ENCODE measurements at places on chromosomes 2 and 18. TPM values are rescaled to one million over a fixed set of nuclear protein-coding genes. Genes with fewer than 3 reads are reported as not detected.

CIB4 gene
- not detected for total RNA-seq

GRCh38 chr2:8669157-8669817, 12.6 kb upstream of the ID2 start:
- H3K27me3 ChIP-seq, result no peaks in the 10 kb centered on the region
- no peak for DNase-seq
- H3K36me3 ChIP-seq, result peaks cover 11% of the 10 kb centered on the region
- no peak overlapping the region for H3K4me3 ChIP-seq

TAF4B gene
- 3.8 TPM for total RNA-seq

ADRA2B gene
- 0.51 TPM for total RNA-seq

SCG2 gene
- total RNA-seq, result 2.3 TPM

- H3K4me1 ChIP-seq, result peaks cover 13% of the 10 kb centered on the region
- DNase-seq, result no peak
- no peaks in the 10 kb centered on the region for H3K27me3 ChIP-seq
- peaks cover 18% of the 10 kb centered on the region for H3K36me3 ChIP-seq
- no peak overlapping the region for H3K27ac ChIP-seq
Observed at GRCh38 chr2:99158599-99158998, 3.8 kb downstream of the LIPT1 start.

CCDC74B gene
- total RNA-seq, result 7.1 TPM

IL1F10 gene
- total RNA-seq, result not detected

NRP2 gene
- 83.6 TPM for total RNA-seq

- H3K27me3 ChIP-seq, result peaks cover 22% of the 10 kb centered on the region
- H3K4me3 ChIP-seq, result no peak overlapping the region
- no peak for DNase-seq
- peaks cover 2% of the 10 kb centered on the region for H3K4me1 ChIP-seq
Observed at GRCh38 chr2:100248971-100249370, 73.3 kb downstream of the LONRF2 start.

OTX1 gene
- 0.87 TPM for total RNA-seq

Data from mesothelial cell of epicardium (in vitro differentiated cells).